ENCODE measurements at places on chromosomes 3 and 15.

DNA sequence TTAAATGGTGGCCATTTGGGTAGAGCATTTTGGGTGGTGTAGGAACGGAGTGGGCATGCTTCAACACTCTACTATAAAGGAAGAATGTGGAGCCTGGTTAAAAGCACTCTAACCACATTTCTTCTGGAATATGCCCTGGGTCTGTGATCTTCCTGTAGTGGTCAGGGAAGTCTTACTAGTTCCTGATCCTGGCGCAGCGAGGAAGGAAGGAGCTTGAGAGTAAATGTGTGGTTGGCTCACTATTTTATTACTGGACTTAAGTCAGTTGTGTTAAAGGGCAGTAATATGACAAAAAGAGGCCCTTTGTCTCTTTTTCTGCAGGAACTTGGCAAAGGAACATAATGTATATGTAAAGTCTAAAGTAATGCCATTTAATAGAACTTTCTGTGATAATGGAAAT is 197.6 kb upstream of the ZPLD1 start:
- DNase-seq, result no peak

GRCh38 chr3:154307363-154307762 is 16.9 kb downstream of the DHX36 start:
- DNase-seq, result no peak

DNA sequence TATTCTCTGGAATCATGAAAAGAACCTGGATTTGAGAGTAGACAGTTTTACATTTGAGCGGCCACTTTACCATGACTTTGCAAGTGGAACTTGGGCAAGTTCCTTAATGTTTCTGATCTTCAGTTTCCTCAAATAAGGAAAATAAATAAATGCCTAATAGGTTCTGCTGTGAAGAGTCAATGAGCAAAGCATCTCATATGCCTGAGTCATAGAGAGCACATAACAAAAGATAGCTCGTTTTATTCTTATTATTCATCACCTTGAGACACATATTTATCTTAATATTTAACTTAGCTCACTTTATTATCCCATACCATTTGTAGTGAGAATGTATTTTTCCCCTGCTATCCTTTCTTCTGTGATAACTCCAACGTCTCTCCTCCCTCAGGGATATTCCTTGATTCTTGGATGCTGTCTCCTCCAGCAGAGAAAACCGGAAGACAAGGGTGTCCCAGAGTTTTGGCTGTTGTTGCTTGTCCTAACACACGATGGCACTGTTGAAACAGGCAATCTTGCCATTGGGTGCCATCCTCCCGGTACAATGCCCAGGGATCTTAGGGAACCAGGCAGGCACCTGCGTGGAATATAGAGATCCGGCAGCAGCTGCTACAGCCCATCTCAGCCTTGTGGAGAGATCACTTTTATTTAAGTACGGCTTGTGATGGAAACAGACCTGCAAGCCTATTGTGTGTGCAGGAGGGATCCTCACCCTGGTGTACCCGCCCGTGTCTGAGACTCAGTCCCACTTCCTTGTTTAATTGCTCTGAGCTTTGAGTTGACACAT is 33.3 kb upstream of the VPS33B start:
- no peak for DNase-seq

GRCh38 chr3:104908761-104909160 is 457.9 kb upstream of the ALCAM start:
- DNase-seq, result no peak

- no peak for DNase-seq
These were observed 223.7 kb downstream of the PCCB start for GRCh38 chr3:136473716-136474326.

DNA sequence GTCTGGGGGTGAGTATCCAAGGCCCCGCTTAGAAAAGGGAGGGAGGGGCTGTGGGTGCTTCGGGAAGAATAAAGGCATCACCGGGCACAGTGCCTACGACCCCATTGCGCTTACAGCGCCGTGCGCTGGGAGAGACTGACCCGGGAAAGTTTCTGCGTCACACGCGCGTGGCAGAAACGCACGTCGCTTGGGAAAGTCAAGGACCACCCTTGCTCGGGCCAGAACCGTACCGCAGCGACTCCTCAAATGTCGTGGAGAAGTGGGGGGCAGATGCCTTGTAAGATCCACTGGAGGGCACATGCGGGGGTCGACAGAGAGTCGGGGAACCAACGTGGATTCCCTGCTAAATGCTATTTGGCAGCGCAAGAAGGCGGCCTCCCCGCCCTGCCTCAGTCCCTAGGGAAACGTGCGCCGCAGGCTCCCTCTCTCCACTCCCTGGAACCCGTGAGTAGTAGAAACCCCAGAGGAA is 2.4 kb downstream of the ADAMTS9 start:
- DNase-seq, result no peak

DNA sequence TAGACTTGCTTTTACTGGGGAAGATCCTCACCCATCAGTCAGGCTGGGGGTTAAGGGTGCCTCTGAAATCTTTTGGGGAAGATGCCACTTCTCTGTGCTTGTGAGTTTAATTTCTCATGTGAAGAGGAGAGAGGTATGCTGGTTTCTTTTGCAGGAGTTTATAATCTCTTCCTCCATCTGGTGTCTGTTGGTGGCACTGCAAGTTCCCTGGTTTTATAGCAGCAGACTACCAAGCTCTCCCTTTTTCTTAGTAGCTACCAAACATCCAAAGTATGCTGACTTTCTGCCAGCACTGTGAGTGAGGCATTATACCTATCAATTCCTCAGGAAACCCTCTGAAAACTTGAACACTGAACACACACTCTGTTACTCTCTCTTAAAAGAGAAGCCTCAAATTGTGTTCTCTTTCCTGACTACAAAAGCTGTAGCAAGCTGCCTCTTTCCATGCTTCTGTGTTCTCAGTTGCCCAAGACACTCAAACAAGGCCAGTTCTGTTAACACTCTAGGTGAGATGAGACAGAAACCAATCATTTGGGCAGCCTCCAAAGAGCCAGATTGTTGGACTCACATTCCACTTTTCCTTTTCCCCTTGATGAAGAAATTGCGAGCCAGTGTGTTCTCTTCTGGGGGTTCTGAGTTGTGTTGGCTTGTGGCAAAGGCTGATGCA is 299.5 kb downstream of the GAP43 start:
- no peak for DNase-seq

DNA sequence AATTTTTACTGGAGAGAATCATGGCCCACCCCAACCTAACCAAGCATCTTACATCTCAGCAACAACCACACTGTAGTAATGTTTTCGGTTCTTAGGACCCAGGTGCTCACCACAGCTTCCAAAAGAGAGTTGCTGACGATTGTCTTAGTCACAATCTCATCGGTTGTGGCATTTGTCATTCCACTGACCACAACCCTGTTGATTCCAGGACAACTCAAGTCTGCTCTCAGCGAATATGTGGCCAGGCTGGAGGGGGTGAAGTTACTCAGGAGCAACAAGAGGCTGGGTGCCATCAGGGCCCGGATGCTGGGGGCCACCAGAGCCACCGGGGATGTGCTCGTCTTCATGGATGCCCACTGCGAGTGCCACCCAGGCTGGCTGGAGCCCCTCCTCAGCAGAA is 25.9 kb downstream of the GALNT15 start:
- no peak for DNase-seq

DNA sequence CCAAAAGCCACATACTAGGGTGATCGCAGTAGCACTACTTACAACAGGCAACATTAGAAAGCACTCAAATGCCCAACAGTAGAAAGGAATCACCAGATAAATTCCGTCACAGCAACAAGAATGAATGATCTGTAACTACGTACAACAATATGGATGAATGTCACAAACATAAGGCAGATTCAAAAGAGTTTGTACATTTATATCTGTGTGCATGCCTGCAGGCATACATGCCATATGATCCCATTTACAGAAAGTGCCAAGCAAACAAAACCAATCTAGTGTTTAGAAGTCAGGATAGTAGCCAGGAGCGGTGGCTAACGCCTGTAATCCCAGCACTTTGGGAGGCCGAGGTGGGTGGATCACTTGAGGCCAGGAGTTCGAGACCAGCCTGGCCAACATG is 3.5 kb downstream of the IL17RB start:
- no peak for DNase-seq

DNA sequence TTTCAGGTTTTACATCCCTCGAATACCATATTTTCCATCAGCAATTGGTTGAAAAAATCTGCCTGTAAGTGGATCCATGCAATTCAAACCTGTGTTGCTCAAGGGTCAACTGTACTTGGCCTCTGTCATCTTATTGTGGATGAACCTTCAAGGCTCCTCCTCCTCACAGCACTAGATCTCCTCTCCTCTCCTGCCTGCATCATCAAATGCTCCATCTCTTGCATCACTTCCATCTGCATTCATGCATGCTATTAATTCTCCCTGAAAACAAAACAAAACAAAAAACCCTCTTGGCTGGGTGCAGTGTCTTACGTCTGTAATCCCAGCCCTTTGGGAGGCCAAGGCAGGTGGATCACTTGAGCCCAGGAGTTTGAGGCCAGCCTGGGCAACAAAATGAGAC is 10.1 kb downstream of the BCL2L10 start:
- no peak for DNase-seq

DNA sequence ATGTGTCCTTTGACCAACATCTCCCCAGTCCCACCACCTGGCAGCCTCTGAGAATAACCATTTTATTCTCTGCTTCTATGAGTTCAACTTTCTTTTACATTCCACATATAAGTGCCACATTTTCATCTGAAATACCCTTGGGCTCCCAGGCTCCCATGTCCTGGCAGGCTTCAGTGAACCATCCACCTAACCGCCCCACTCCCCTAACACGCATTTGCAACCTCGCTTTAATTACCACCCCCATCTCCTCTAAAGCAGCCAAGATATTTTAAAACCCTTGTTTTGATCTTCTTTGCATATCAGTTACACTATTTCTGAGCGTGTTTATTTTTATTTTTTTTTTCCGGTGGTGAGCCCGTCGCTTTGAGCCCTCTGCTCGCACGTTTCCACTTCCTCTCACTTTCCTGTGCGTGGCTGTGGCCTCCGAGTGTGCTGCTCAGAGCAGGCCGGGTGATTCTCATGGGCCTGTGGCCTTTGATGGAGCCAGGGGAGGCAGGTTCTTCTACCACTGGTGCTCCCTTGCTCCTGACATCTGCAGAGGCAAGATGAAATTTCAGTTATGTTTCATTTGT is 195.4 kb upstream of the LPP start:
- DNase-seq, result no peak

GRCh38 chr3:34203386-34203785 is 405.0 kb downstream of the PDCD6IP start:
- DNase-seq, result no peak

All from stimulated activated CD4-positive, alpha-beta T cell treated with anti-CD3 and anti-CD28 coated beads, Interleukin-15, amount 100 ng/mL, for 1 hour (primary cell).